ENCODE measurements at places on chromosomes 5 and 9.

DNA sequence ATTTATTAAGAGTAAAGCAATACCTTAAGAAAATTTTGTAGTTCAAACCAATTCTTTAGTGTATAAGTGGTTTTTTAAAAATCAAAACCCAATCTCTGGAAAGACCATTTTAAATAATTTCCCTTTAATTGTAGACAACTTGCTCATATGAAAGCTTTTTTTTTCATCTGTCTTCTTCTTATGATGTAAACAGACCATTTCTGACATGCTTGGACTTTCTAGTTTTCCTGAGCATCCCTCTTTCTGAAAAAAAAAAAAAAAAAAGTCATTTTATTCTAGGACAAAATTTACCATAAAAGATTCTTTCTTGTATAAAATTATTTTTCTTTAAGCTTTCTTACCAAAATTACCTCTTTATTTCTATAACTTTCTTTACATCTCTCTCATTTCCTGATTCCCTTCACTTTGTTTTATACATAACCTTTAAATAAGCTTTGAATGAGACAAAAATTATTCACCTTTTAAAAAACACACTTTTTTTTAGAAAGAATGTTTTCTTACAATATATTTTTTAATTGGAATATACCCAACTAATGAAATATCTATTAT lies 67.5 kb downstream of the COL15A1 start:
- peak; percentile 26 for DNase-seq

DNA sequence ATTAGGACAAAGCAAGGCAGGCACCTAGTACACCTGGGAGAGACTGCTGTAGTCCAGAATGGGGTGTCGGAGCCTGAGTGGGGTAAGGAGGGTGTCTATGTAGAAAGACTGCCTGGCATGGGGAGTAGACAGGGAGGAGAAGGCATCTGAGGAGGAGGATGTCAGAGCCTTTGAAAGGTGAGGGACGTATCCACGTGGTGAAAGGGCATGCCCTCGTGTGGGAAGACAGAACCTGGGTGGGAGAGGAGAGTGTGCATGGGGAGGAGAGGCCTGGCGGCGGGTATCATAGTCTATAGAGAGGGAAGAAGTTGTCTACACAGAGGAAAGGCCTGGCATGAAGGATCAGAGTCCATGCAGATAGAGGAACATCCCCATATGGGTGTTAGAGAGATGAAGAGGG lies 91.8 kb downstream of the NDFIP1 start:
- DNase-seq = no peak

- DNase-seq = no peak
These were observed 937 bp downstream of the SVEP1 start for GRCh38 chr9:110578575-110579033.

- DNase-seq = no peak
These were observed 125.9 kb downstream of the NUDT12 start for GRCh38 chr5:103436656-103437055.

DNA sequence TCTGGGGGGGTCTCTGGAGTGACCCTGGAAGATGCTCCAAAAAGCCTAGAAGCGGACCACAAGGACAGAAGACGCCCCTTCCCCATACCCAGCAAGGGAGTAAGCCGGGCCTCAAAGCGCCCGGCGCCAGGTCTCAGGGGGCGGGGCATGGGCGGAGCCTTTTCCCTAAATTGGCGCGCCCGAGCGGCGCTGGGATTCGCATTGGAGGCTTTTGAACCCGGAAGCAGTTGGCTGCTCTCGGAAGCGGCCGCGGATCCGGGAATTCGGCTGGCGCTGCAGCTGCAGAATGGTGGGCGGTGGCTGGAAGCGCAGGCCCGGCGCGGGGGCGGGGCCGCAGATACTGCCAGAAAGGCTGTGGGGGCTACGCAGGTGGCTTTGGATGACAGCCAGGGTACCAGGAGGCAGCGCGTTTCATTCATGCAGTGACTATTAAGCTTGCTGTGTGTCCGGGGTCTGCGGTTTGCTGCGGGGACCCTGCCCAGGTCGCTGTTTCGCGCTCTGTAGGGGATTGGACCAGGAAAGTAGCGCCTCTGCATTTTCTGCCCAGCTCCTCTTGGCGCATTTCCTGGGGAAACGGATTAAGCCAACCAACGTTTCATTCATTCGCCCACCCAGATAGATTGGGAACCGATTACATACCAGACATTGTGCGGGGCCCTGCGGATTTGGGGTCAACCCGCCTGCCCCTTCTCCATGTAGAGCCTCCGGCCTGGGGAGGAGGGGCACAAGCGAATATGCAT lies 83.0 kb upstream of the FREM1 start:
- DNase-seq = peak; percentile 88

DNA sequence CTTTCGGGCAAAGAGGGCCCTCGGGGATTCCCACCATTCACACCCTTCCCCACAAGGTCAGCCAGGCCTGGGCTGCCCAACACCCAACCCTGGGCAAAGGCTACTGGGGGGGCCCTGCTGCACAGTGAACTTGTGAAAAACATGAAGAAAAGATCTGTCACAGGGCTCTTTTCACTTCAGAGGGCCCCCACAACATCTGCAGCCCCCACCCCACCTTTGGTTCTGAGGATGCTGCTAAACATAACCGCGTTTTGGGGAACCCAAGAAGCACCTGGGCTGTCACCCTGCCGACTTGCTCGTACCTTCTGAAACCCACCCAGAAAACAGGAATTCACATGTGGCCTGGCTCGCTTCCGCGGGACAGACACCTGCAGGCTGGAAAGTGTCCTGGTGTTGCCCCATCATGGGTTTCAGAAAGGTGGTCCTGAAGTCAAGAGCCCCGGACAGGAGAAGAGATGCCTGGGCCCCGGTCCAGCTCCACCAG lies 29.3 kb downstream of the B4GALT1 start:
- DNase-seq = no peak

DNA sequence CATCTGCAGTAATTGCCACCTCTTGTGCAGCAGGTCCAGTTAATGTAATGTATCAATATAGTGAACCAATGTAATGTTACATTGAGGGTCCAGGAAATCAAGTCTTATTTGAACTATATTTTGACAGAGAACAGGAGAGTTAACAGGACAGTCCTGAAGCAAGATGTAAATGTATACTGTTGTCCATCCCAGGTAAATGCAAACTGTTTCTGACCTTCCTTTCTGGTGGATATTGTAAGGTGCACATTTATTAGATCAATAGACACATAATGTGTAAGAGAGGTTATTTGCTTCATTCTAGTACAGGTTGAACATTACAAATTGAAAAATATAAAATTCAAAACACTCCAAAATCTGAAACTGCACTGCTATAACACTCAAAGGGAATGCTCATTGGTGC lies 23.4 kb upstream of the FBXW11 start:
- no peak for DNase-seq

- no peak for DNase-seq
These were observed 1972.9 kb upstream of the ACO1 start for GRCh38 chr9:30411571-30411970.

- DNase-seq = no peak
These were observed 123.6 kb downstream of the MYO10 start for GRCh38 chr5:16812448-16812847.

DNA sequence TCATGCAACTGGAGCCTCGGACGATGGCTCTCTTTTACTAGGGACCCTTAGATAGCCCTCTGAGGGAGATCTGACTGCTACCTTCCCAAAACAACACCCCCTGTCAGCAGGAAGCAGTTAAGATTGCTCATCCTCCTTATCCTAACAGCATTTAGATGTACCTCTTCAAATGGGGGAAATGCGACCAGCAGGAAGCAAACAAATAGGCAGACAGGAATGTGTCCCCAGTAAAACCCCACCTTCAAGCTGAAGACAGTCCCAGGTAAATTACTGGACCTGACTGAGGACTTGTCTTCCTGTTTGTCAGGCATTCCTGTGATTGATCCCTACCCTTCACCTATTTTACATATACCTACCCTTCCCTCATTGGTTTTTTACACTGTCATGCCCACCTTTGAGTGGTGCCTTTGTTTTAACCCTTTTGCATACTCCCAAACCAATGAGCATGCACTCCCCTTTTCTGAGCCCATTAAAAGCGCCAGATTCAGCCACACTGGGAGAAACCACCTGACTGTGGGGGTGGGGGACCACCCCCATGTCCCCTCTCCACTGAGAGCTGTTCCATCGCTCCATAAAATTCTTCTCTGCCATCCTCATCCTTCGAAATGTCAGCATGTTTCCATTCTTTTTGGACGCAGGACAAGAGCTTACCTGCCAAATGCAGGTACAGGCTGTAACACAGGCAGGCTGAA lies 954.0 kb upstream of the CDH6 start:
- DNase-seq = no peak

- peak; percentile 91 for DNase-seq
These were observed 190.6 kb upstream of the MSX2 start for GRCh38 chr5:174533751-174534241.

DNA sequence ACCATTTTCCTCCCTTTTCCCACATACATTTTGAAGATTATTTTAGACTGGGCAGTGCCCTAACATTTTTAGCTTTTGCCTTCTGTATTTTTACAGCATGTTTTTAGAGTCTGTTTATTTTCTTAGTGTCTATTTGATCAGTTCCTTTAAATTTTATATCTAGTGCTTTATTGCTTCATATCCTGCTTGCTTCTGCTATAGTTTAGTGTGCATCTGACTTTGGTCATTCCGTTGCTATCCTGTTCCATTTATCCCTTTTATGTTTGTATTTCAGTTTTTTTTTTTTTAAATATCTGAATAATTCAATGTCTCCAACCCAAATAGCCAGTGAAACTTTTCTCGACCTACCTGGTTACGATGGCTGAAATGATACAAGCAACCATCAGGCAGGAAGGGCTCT lies 203.8 kb downstream of the ARHGAP26 start:
- no peak for DNase-seq

DNA sequence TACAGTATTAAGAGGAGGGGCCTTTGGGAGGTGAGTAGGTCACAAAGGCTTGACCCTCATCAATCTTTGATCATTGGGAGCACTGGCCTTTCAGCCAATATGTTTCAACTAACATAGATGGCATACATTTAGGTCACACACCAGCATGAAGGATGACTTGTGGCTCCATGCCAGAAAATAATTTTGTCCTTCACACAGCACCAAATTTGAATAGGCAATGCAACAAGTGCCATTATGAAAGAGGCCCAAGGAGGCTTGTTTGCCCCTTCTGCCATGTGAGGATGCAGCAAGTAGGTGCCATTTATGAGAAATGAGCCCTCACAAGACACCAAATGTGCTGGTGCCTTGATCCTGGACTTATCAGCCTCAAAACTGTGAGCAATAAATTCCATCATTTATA lies 81.1 kb downstream of the JAKMIP2 start:
- no peak for DNase-seq

GRCh38 chr5:76521240-76521758 lies 101.9 kb downstream of the F2RL2 start:
- DNase-seq = peak; percentile 19

DNA sequence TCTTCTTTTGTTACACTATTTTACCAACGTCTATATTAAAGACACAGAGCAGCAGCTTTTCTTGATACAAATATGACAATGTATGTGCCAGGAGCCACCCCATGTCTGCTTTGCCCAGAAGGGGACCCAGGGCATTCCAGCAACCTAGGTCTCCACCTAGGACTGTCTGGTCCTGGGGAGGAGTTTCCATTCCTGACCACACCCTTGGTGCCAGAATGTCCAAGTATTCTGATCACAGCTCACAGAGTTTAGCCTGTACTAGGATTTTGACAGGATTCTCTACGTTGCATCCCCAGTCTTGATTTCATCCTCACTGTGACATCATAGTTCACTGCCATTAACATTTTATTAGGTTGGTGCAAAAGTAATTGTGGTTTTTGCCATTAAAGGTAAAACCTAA lies 224.7 kb downstream of the SREK1 start:
- DNase-seq = no peak

- no peak for DNase-seq
These were observed 16.1 kb downstream of the IL9 start for GRCh38 chr5:135879591-135879990.

GRCh38 chr9:37062336-37062735 lies 28.3 kb upstream of the PAX5 start:
- no peak for DNase-seq

- DNase-seq = no peak
These were observed 106.4 kb downstream of the SMC2 start for GRCh38 chr9:104200456-104200994.

GRCh38 chr5:176508603-176509002 lies 28.6 kb downstream of the RNF44 start:
- DNase-seq = no peak

- DNase-seq = no peak
These were observed 32.4 kb downstream of the CDC42SE2 start for GRCh38 chr5:131296213-131296672.

DNA sequence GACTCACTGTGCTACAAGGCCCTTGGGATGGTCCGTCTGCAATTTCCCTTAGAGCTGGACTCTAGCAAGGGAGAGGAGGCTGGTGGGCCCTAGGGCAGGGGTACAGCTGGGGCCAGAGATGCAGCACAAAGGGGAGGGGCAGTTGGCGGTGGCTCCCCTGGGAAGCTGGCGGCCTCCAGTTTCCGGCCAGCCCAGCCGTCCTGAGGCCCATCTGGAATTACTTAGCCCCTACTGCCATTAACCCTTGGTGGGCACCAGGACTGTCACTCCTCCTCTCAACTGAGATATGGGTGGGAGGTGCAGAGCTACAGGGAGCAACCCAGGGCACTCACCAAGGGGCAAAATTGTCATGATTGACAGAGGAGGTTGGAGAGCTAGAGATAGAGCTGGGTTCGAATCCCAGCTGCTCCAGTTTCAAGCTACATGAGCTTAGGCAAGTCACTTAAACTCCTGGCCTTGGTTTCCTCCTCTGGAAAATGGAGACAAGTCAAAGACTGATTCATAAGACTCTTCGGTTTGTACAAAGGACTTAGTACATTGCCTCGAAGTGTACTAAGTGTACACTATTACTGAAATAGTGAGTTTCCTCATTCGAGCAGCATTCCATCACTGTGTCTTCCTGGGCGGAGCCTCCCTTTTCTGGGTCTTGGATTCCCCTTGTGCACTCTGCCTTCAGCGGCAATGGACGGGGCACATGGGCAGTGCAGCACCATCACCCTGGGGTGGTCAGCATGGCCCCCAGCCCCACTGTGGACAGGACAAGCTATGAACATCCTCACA lies 2.7 kb upstream of the PDGFRB start:
- no peak for DNase-seq

- DNase-seq = no peak
These were observed 48.4 kb upstream of the EFNA5 start for GRCh38 chr5:107719034-107719606.

DNA sequence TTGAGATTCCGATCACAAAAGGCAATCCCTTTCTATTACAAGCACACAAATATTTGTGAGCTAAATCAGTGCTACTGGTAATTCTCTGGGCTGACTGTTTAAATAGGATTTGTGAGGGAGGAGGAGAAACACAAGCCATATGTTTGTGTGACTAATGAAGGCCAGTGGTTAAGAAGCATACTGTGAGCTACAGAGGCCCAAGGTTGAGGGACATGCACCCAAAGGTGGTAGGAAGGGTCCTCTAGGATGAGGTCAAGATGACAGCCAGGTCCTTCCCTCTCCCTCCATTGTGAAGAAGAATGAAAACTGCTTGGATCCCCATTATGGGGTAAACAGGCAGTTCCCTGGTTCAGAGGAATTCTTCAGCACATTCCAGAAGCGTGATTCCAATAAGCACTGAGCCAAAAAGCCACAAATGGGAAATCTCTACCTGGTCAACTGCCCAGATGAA lies 83.9 kb downstream of the SPOCK1 start:
- DNase-seq = peak; percentile 89

GRCh38 chr9:120080849-120081248 lies 499.1 kb downstream of the CDK5RAP2 start:
- no peak for DNase-seq

GRCh38 chr9:104329245-104329644 lies 174.8 kb upstream of the OR13F1 start:
- no peak for DNase-seq

All from kidney tubule cell (primary cell).